GM19239 (cell line): ENCODE measurements at places on chromosomes 6 and 20.

- no peak for DNase-seq
Observed at GRCh38 chr6:33905071-33905609, 101.3 kb upstream of the MLN start.

- DNase-seq: no peak
Observed at GRCh38 chr20:63387917-63388316, 26.8 kb upstream of the CHRNA4 start.

DNA sequence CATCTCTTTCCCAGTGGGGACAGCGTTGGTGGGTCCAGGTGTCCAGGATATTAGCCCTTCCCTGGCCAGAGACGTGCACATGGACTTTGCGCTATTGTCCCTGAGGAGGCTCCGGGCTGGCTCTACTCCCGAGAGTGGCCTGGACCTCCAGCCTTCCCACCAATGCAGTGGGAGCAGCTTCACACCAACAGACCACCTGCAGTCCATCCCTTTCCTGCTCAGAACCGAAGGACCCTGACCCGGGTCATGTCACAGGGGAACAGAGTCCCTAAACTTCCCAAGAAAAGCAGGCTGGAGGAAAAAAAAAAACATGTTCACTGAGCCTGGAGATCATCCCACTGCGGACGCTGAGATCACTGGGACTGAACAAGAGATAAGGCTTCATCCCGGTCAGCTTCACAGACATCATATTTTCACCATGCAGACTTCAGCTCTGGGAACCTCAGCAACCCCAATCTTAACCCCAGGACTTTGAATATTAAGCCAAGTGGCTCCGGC lies 18.3 kb downstream of the ZMYND8 start:
- no peak for DNase-seq

GRCh38 chr6:2054516-2055067 lies 190.8 kb downstream of the GMDS start:
- DNase-seq: no peak

GRCh38 chr20:840503-840857 lies 7.0 kb downstream of the FAM110A start:
- no peak for DNase-seq

DNA sequence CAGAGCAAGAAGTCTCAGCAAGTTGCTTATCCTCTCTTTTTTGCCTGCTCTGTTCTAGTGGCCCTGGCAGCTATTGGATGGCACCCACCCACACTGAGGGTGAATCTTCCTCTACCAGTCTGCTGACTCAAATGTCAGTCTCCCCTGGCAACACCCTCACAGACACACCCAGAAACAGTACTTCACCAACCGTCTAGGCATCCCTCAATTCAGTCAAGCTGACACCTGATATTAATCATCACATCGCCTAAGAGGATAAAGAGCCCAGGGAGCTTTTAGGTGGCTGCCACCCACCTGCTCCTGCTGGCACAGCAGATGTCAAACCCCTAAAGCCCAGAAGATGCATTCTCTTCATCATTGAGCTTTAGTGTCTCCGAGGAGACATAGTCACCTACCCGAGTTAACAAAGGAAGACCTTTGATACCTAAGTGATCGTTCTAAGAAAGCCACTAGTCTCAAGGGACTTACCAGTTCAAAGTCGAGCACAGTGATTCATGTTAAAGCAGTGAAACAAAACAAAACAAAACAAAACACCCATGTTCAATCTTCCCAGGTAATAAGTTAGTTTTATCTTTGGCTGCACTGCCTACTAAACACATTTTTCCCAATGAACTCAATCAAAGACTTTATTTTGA lies 97.7 kb upstream of the KCNQ5 start:
- no peak for DNase-seq

GRCh38 chr6:36101691-36102090 lies 28.6 kb upstream of the MAPK13 start:
- no peak for DNase-seq

DNA sequence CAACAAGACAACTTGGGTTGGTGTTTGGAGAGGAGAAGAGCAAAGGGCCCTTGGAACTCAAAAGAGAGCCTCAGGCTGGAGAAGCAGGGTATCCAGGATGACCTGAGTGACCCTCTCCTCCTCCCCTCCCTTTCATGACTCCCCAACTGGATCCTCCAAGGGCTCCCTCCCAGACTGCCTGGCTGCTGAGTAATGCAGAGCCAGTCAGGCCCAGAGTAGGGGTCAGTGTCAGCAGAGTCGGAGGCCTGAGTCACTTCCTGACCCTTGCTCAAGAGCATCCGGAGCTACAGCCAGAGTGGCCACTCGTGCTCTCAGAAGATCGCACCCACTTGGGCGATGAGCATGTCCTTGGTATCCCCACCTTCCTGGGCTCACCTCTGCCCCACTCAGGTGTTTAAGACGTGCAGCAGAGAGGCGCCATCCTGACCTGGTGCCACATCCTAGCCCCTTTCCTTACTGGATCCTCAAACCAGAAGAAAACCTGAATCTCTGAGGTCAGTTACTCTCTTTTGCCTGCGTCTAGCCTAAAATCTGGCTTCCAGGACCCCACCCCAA lies 2.8 kb upstream of the MAPK13 start:
- no peak for DNase-seq

- no peak for DNase-seq
Observed at GRCh38 chr6:9292975-9293374, 857.6 kb upstream of the SLC35B3 start.

DNA sequence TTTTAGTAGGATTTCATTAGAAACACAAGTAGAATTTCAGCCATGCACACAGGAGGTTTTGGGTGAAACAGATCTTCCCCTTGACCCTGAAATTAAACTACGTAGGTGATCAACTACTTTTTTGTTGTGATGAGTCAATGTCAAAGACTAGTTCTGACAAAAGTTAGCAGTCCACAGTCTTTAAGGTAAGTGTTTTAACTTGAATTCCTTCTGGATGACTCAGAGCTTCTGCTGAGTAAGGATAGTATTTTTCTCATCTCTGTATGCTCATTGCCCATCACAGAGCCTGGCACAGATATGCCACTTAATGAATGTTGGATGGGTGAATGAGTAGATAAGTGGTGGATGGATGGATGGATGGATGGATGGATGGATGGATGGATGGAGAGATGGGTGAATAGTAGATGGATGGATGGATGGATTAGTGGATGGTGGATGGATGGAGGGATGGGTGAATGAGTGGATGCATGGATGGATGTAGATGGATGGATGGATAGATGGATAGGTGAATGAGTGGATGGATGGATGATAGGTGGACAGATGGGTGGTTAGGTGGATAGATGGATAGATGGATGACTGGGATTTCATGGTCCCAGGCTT lies 165.3 kb downstream of the ZMYND8 start:
- no peak for DNase-seq

- no peak for DNase-seq
Observed at GRCh38 chr20:51828762-51829161, 26.4 kb upstream of the SALL4 start.

DNA sequence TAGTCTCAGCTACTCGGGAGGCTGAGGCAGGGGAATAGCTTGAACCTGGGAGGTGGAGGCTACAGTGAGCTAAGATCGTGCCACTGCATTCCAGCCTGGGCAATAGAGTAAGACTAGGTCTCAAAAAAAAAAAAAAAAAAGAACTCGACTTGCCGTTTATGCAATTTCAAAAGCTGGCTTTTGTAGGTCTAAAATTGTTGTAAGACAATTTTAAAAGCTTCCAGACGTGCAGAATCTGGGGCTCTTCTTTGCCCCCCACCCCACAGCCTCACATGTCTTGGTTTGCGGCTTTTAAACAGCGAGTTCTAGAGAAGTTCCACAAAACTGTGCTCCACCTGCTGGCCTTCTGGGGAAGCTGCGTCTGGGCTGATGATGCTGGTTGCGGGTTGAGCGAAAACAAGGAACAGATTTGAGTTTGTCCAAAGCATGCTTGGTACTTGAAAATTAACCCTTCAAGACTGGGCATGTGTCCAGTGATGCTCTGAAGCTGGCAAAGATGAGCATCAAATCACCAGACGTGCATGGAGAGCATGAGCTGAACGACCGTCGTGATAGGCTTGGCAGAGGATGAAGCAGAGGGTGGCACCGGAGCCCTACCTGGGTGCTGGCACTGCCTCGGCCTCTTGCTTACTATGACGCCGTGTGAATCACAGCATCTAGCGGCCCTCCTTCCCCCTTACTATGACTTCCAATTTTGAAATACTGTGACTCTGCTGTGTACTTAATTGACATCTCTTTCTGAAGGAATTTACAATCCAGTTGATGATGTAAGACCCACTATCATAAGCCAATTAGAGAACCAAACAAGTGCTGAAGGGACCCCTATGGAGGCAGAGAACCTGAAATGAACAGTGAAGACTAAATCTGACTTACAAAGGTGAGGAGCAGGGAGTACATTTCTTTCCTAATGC lies 171.4 kb downstream of the GMPR start:
- no peak for DNase-seq

- DNase-seq: no peak
Observed at GRCh38 chr6:64270083-64270482, 634.5 kb downstream of the PHF3 start.

- no peak for DNase-seq
Observed at GRCh38 chr20:16749573-16749972, 1.4 kb downstream of the OTOR start.

DNA sequence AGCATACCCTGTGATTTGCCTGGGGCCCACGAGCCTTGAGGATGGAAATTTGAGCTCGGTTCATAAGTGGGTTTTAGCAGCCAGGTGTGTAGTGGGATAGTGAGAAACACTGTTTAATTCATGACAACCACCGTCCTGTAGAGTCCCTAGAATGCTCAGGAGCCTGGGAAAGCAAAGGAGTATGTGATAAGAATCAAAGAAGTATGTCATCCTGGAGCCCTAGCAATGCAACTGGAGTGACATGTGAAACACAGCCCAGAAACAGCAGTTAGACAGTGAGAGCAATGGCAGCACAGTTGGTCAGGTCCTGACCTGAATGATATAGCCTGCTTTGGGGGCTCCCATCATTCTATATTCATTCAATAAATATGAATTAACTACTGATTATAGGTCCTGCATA lies 161.2 kb upstream of the ECI2 start:
- DNase-seq: no peak

DNA sequence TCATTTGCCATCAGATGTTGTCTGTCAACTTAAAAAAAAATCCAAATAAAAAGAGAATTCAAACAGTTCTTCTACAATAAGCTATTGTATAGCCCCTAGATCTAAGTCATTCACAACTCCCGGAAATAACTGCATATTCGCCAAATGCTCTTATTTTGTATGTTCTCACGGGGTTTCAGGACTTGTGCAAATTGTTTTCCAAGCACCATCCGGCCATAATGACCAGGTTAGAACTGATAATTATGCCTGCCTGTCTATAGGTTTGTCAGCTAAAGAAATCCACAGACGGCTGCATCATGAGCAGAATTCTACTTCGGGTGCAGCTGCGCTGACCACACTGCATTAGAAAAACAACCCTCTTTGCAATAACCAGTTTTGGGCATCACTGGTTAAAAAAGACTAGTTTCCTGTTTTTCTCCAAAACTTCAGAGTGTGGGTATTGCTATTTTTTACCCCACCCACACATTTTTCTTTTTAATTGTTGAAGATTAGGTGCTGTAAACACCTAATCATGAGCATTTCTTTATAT lies 87.7 kb downstream of the HIVEP2 start:
- DNase-seq: no peak

- no peak for DNase-seq
Observed at GRCh38 chr6:87277123-87277522, 45.3 kb upstream of the SMIM8 start.

DNA sequence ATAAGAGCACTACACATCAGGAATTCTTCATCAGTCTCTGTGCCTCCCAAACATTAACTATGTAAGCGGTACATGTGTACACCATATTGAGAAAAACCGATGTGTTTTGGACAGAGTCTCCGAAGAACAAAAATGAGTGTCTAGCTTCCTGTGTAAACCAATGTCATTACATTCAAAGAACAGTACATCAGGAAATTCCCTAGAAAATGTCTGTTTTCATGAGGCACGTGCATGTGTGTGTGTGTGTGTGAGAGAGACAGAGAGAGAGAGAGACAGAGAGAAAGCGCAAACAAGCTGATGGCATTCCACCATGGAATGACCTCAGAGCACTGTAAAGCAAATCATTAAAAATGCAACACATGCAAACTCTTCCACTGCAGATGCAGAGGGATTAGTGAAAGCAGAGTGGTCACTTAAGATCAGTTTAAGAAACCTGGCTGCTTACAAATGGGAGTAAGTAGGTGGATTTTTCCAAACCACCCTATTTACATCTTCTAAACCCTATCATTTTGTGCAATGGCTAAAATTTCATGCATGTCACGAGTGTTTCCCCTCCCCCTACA lies 133.9 kb downstream of the HIVEP2 start:
- DNase-seq: no peak

DNA sequence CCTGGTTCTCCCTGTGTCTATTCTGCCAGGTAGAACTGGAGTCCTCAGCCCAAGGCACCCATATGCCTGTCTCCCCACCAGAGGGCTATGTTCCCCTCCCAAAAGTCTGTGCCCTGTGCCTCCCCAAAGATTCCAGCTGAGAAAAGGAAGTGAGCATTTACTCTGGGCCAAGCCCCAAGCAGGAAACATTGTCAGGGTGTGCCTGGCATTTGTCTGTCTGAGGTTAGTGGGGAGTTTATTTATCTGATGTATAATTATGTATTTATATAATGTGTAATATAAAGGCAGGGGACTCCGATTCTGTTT lies 5.6 kb downstream of the GDF5 start:
- no peak for DNase-seq

DNA sequence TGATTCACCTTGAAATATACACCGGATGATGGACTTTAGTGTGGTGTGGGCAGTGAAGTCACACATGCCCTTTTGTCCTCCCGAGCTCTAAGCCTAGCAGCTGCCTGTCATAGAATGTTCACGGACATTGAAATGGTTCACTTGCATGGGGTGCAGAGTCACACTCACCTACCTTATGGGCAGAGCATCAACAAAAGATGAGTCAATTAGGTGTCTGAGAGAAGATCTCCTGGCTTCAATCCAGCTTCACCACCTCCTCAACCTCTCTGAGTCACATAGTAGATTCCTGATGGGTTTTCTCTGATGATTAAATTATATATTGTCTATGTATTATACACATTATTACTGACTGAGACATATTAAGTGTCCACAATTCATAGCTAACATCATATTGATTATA lies 48.1 kb upstream of the HLA-E start:
- DNase-seq: no peak

DNA sequence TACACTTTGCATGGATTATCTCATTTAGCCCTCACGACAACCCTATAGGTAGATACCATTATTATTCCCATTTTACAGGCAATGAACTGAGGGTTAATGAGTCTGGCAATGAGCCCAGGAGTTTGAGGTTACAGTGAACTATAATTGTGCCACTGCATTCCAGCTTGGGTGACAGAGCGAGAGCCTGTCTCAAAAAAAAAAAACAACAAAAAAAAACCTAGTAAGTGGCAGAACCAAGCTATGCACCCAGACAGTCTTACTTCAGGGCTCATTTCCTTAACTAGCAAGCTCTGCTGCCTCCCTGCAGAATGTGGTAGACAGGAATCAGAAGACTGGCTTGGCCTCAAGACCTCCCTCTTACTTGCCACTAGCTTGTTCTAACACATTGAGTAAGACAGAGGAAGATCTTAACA lies 71.9 kb upstream of the RREB1 start:
- DNase-seq: no peak
